Activated CD4-positive, alpha-beta memory T cell treated with anti-CD3 and anti-CD28 coated beads, Interleukin-2, amount 10 ng/mL, durations not matched to agents 7 days and 5 days (primary cell): ENCODE measurements at places on chromosomes 4 and X.

- no peak for DNase-seq
These were observed 693 bp downstream of the OCIAD1 start for GRCh38 chr4:48831532-48832030.

- no peak for DNase-seq
These were observed 648 bp upstream of the SCD5 start for GRCh38 chr4:82799006-82799881.

- DNase-seq: no peak
These were observed 214.8 kb upstream of the RPL34 start for GRCh38 chr4:108405586-108405985.

DNA sequence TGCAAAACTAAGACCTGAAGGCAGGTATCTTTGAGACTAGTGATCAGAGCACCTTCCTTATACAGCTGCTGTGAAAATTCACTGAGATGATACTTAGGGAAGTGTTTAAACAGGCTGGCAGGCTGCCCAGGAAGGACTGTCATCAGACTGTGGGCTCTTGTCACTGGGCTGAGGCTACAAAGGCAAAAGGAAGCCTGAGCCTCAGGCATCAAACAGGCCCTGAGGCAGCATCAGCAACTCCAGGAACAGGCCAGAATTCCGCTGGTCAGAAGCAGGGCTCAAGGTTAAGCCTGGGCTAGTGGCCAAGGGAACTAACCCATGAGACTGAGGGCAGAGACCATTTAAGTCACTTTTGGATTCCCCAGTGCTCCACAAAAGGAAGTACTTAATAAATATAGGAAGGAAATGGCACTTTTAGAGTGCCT is 12.8 kb downstream of the PJA1 start:
- no peak for DNase-seq

DNA sequence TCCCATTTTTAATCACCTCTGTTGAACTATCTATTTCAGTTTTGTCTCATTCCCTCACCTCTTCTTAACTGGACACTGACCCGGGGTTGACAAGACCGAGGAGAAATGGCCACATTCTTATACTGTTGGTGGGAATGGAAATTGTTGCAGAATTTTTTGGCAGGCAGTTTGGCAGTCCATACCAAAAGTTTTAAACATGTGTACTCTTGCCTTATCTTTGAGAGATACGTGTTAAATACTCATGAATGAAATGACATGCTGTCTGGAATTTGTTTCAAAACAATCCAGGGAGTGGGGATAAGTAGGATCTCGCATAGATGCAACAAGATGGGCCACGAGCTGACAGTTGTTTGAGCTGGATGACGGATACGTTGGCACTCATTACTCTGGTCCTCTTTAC is 12.1 kb downstream of the FGFBP1 start:
- no peak for DNase-seq

DNA sequence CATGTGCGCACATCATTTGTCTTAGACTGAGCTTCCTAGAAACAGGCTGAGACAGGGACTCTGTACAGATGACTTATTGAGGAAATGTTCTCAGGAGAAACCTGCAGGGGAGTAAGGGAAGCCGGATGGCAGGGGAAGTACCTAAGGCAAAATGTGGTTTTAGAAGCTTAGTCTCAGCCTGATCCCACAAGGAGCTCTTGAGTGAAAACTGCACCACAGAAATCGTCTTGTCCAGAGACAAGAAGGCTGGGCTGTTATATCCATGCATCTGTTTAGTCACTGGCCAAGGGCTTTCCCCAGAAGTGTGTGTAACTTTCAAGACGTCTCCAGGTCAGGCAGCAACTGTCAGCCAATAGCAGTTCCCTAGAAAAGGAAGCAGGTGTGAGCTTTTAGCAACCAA is 86.0 kb downstream of the FUNDC1 start:
- DNase-seq: no peak

GRCh38 chrX:9604111-9604907 is 139.5 kb downstream of the TBL1X start:
- no peak for DNase-seq

- no peak for DNase-seq
These were observed 614.8 kb upstream of the TECRL start for GRCh38 chr4:65023883-65024670.

DNA sequence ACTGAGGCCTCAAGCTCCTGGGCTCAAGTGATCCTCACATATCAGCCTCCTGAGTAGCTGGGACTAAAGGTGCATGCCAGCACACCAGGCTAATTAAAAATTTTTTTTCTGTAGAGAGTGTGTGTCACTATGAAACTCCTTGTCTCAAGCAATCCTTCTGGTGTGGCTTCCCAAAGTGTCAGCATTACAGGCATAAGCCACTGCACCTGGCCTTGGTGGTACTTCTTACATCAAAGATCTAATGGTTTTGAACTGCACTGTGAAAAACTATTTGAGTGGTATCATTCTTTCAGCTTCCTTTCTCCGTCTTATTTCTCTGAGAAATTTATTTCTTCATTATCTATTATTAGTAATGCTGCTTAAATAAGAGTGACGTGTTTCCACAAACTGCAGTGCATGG is 98.5 kb downstream of the UNC5C start:
- no peak for DNase-seq

GRCh38 chr4:156036496-156036895 is 82.8 kb upstream of the CTSO start:
- no peak for DNase-seq

DNA sequence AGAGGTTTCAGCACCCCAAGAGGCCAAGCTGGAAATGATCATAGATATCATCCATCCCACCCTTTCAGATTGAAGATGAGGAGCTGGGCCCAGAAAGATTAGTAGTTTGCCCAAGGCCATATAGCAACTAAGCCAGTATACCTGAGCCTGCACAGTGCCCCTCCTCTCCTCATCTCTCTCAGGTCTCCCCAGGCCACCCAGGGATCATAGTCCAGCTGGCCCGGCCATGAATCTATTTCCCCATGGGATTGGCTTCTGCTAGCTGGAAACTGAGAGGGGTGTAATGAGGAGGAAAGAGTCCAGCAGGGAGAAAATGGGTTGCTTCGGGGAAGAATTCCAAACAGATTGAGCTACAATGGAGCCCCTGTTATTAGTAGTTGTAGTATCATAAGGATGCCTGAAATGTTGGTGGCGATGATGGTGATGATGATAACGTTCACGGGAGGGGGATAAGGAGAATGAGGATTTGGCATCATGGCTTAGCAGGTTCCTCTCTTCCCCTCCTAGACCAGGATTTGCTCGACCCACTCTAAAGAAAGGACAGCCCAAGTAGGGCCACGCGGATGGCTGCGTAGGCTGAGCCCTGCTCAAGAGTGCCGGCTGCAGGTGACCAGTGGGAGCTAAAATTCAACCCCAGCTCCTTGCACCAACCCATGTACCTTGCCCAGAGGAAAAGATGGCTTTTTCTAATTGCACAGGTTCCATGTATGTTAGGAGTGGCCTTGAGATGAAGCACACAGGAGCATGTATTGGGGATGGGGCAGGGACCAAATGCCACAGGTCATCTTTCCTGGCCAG is 117.8 kb upstream of the PJA1 start:
- no peak for DNase-seq

DNA sequence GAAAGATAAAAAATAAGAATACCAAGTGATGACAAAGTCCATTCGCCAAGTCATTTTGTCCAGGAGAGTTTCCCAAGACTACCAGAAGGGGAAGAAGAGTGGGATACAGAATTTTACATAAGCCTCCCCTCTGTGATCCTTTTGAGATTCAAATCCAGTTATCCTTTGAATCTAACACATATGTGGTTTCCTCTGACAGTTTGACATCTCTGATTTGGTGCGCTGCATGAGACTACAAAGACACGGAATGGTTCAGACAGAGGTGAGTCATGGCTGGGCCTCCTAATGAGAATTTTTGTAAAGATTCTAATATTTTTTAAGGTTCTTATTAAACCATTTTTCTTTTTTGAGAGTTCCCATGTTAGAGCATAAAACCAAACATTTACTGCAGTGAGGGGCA is 38.3 kb downstream of the SLC10A6 start:
- DNase-seq: no peak

DNA sequence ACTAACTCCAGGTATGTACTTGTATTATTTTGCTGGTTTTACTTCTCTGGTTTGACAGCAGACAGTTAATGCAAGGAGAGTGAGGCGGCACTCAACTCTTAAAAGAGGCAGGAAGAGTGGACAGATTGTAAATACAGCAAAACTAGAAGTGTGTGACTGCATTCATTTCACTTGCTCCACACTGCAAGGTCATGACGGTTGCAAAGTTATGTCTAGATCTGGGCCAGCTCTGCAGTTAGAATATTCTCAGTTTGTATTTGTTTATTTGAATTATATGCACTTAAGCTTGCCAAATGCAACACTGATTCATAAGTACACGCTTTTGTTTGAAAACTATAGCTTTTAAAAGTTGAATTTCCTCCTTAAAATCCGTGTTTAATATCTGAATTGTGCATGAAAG is 148.9 kb downstream of the STIM2 start:
- DNase-seq: no peak

DNA sequence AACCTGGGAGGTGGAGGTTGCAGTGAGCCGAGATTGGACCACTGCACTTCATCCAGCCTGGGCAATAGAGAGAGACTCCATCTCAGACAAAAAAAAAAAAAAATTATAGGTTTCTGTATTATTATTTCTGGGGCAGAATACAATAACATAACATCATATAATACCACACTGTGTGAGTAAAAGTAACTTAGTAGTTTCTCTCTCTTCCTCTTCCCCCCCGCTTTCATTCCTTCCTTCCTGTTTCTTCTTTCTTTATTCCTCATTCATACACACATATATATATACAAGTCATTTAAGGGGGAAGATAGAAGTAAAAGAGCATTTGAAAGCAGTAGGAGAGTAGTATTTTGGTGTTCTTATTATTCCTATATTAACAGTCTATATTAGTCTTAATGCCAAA is 55.9 kb upstream of the FHDC1 start:
- no peak for DNase-seq

- no peak for DNase-seq
These were observed 85.6 kb upstream of the EFHC2 start for GRCh38 chrX:44428989-44429627.

- peak; percentile 16 for DNase-seq
These were observed 82.9 kb upstream of the TAB3 start for GRCh38 chrX:30971774-30972603.

- no peak for DNase-seq
These were observed 2.4 kb downstream of the SLC49A3 start for GRCh38 chr4:686413-687040.

DNA sequence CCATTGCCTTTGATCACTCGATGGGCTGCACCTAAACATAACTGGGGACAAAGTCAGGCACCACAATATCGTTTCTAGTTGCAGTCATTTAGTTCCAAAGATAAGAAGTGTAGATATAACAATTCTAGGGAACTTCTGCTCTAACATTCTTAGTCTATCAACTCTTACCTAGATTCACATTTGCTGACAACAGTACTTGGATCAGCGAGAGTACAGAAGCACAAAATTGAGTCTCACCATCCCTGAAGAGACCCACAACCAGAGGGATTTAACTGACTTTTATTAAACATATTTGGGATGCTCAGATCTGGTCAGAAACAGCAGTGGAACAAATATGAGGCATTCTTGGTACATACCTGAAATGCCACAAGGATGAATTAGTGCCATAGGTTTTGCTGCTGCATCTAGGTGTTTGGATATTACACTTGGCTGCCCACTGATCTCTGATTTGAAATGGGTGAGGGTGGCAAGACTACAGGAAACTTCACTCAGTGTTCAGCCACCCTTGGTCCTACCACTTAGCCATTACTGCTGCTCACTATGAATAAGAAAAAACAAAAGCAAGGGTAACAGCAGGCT is 28.9 kb upstream of the HUWE1 start:
- no peak for DNase-seq

DNA sequence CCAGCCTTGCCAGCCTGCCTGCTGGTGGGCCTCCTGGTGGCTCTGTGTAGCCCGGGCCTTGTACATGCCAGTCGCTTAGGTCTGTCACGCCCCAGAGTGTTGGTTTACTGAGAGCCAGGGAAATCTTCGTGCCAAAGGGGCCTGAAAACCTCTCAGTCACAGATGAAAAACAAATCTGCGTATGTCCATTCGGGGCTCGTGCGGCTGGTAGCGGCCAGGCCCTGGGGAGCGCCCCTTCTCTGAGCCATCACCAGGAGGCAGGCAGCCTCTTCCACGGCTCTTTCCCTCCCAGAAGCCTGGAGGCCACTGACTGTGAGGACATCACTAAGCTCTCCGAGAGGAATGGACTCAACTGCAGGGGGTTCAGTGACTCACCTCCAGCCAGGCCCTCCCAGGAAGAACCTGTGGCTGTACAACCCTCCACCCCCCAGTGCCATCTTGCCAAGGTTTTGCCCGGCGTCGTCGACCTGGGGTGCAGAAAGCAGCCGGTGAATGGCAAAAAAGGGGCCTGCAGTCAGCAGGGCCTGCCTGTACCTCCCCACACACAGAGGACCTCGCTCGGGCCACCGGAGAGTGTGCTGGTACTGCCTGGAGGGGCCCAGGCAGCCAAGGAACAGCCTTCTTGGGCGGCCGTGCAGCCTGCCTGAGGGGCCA is 162.2 kb downstream of the BCOR start:
- DNase-seq: no peak

DNA sequence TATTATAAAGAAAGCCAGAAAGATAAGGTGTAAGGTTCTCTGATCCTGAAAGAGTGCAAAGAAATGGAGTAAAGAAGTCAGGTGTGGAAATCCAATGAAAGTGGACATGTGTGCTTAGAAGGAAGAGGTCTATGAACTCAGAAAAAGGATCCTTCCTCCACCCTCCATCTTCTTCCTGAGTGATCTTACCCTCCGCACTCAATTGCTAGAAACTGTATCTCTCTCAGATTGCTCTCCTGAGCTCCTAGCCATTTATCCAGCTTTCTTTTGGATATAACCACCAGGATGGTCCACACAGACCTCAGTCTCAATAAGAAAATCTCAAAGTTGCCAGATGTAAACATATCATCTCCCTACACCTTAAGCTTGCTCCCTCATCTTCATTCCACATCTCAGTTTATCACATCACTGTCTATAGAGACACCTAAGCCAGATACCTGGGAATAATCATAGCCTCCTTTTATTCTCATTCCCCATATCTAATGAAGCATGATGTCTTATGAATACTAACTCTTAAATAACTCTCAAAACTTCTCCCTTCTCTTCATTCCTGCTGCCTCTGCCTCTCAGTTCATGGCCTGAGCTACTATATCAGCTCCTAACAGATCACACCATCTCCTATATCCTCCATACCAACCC is 573 bp downstream of the SERPINA7 start:
- DNase-seq: no peak

GRCh38 chr4:40211224-40212185 is 14.7 kb downstream of the RHOH start:
- DNase-seq: no peak

GRCh38 chr4:151668689-151669402 is 92.0 kb downstream of the GATB start:
- DNase-seq: no peak

GRCh38 chr4:124183926-124184325 is 528.6 kb downstream of the ANKRD50 start:
- no peak for DNase-seq
